Activated naive CD4-positive, alpha-beta T cell treated with anti-CD3 and anti-CD28 coated beads for 36 hours (primary cell): ENCODE measurements at places on chromosomes 3 and 15.
A peak's percentile ranks its signal among the peaks of the same experiment; 100 is the strongest.

DNA sequence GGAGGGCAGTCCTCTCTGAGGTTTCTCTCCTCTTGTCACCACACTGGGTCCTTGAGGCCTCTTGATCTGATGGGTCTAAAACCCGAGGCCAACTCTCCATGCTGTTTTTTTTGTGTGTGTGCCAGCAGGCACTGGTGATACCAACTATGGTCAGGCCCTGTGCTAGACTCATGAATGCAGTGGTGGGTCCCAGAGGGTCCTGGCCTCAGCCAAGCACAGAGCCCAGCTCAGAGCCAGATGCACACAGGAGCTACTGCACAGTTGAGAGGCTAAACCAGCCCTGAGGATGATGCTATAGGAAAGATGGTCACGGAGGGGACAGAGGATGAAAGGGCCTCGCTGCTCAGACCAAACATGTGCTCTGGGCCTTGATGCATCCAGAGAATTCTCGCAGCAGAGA is 33.5 kb downstream of the RAB6B start:
- DNase-seq: no peak

GRCh38 chr3:156898296-156898880 is 72.2 kb downstream of the LEKR1 start:
- no peak for DNase-seq

- peak; percentile 75 for DNase-seq
Observed at GRCh38 chr3:46845860-46846623, 17.2 kb downstream of the MYL3 start.

DNA sequence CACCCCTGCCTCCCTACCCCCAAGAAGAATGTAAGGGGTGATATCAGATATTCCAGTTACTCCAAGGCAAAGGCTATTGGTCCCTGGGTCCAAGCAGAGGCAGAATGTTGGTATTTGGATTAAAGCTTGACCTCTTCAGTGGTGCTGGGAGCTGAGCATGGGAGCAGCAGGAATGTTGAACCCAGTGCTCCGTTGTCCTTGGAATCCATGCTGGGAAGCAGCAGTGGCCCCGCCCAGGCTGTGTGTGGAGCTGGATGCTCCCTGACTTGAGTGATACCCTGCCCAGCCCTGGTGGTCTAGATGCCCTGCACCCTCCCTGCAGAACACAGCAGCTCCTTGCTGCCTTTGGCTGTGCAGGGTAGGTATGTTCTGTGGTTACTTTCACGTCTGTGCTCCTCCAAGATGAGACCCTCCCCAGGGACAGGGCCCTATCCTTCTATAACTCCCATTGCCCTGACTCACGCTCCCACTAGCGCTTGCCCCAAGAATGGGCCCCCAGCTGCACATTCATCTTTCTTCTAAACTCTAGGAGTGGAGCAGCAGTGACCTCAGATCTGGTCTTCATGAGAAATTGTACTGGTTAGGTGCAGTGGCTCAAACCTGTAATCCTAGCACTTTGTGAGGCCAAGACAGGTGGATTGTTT is 35.1 kb downstream of the UMPS start:
- no peak for DNase-seq

DNA sequence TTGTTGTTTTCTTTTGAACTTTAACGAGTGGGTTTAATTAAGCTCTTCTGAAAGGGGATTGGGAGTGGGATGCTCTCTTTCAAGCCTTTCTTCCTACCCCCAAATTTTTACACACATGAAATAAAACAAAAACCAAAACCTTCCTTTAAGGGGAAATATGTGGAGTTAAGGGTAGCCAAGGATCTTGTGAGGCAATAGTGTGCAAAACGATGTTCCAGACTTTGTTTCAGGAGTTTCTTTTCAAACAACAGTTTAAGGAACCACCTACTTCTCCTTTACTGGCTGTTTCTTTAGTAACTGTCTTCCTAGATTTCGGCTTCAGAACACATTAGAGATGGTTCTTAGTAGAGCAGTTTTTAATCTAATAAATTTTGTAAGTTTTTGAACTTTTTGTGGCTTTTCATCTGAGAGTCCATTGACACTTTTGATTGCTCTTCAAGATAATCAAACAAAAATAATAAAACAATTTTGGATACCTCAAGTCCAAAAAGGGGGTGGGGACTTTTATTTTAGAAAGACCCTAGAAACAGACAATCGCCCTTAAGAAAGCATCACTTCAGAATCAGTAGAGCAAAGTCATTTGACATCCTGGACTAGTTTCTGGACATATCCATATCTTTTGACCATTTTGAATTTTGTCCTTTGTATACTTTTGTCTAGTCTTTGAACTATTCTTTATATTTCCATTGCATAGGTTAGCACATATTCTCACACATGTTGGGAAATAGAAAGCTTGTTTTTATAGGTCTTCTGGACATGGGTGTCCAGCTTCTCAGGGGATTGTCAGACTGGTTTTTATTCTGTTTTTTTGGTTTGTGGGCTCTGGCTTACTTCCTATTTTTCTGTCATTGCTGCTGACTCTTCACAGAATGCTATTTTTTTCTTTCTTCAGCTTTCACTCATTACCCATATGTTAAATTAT is 6.0 kb downstream of the DIPK2A start:
- no peak for DNase-seq

DNA sequence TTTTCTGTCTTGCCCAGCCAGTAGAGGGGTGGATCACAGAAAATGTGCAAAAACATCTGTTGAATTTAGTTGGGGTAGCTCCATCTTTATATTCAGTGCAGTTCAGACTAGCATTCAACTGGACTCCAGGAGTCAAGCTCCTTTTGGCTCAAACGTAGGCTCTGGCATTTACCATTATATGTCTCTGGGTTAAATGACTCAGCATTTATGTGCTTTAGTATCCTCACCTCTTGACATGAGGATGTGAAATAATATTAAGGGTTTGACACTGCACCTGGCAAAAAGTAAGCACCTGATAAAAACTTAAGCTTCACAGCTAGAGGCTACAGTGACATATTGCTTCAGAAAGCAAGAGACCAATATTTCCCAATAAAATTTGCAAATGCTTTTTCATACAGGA is 14.8 kb downstream of the PRC1 start:
- no peak for DNase-seq

GRCh38 chr3:15820911-15821310 is 23.1 kb upstream of the ANKRD28 start:
- DNase-seq: no peak

GRCh38 chr3:153567556-153567955 is 405.5 kb downstream of the RAP2B start:
- DNase-seq: no peak

GRCh38 chr15:97688886-97689285 is 271.6 kb upstream of the ARRDC4 start:
- DNase-seq: no peak

DNA sequence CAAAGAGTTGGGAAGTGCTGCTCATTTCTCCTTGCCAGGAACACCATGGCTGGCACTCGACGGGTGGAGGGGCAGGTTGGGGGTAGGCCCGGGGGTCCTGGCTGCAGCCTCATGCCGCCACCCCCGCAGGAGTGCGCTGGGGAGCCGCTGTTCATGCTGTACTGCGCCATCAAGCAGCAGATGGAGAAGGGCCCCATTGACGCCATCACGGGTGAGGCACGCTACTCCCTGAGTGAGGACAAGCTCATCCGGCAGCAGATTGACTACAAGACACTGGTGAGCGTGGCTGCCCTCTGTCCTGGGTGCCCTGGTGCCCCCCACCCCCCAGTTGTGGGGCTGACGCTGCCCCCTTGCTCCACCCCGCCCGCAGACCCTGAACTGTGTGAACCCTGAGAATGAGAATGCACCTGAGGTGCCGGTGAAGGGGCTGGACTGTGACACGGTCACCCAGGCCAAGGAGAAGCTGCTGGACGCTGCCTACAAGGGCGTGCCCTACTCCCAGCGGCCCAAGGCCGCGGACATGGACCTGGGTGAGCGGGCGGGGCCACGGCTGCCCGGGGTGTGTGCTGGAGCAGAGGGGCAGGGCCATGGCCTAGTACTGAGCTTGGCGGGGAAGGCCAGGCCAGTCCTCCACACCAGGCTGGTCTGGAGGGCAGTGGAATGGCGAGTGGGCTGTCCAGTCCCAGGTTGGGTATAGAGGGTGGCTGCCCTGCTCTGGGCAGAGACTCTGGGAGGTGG is 45.1 kb downstream of the PLXNA1 start:
- no peak for DNase-seq

GRCh38 chr3:78562328-78562727 is 1205.5 kb downstream of the ROBO1 start:
- no peak for DNase-seq

DNA sequence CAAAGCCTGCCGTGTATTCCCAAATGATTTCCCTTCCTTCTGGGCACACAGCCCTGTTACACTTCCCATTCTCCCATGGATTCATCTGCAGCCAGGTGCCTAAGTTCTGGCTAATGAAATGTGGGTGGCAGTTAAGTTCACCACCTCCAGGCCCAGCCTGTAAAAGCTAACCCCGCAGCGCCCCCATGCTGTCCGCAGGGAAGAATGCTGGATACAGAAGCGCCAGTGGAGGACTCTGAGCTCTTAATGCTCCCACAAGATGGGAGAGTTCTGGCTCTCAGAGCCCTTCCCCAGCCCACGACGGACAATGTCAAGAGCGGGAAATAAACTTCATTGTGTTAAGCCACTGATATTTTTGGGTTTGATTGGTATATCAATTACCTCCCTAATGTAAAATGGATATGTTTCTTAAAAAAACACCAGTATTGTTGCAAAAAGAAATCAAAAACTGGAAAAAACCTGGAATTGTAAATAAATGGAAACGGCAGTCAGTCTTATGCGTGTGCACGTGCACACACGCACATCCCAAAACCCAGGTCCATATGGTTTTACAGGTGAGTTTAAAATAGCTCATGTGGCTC is 37.7 kb upstream of the FGD5 start:
- DNase-seq: peak; percentile 64

GRCh38 chr3:71453822-71454511 is 129.6 kb downstream of the FOXP1 start:
- DNase-seq: no peak

DNA sequence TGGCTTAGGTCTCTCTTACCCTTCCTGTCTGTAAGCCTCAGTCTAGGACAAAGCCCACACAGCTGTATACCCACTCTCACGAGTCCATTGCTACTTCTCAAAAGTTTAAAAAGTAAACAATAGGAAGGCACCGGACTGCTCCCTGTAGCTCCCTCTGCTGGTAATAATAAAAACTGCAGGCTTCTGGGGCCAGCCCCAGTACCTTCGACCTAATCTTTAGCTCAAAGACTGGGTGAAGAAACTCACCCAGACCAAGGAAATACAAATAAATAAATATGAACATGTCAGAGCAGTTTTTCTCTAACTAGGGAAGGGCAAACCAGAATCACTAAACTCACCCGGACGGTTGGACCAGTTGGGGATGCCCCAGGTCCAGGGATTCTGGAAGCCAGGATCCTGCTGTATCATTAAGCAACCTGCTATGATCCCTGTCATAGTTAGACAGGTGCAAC is 5.0 kb downstream of the FAM219B start:
- DNase-seq: peak; percentile 77

GRCh38 chr15:25772500-25772899 is 90.6 kb downstream of the ATP10A start:
- DNase-seq: no peak

DNA sequence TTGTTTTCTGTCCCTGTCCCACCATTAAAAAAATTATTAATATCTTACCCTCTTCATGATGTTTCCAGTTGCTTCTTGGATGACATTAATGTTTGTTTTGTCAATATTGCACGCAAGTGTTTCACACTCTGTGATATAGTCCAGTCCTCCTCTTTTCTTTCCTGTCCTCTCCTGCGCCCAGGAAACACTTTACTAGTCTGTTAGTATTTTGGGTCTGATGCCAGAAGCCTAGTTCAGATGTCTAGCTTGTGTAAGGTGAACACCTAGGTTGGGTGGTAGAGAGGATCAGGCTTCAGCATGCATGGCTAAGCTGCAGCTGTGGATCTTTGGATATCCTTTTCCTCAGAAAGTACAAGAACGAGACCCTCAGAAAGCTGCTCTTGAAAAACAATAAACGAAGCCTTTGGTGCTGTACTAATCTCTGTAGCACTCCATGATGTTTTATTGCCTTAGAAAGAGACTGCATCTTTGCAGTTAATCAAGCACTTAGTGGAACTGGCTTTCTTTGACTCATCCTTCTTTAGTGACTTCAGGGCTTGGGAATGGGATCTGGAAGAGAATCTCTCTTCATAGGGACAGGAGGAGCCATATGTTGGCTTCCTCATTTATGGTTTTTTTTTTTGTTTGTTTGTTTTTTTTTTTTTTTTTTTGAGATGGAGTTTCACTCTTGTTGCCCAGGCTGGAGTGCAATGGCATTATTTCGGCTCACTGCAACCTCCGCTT is 253.4 kb downstream of the LPP start:
- DNase-seq: no peak

GRCh38 chr3:48367201-48367600 is 4.8 kb upstream of the FBXW12 start:
- no peak for DNase-seq

DNA sequence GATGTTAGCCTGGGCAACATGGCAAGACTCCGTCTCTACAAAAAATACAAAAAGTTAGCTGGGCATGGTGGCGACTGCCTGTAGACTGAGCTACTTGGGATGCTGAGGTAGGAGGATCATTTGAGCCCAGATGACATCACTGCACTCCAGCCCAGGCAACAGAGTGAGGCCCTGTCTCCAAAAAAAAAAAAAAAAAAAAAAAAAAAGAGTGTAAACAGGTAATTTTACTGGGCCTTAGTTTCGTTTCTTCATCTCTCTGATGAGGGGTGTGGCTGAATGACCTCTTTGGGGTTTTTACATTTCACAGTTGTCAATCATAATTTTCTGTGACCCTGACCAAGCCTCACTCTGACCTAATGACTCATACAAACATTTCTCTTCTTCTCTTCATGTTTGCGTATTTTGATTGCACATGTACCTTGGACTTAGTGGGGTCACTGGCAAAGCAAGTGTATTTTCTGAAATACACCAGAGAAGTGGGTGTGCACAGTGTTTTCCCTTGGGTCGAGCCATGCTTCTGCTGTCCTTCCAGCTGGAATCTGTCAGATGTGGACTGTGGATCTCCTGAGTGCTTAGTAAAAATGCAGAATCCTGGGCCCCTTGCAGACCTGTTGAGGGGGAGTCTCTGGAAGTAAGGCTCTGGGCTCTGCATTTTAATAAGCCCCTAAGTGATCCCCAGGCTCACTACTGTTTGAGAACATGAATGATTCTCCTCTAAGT is 140.5 kb downstream of the FNDC3B start:
- DNase-seq: no peak

- no peak for DNase-seq
Observed at GRCh38 chr15:88974392-88974791, 61.2 kb upstream of the MFGE8 start.

GRCh38 chr3:138439646-138440045 is 5.2 kb downstream of the ESYT3 start:
- no peak for DNase-seq

DNA sequence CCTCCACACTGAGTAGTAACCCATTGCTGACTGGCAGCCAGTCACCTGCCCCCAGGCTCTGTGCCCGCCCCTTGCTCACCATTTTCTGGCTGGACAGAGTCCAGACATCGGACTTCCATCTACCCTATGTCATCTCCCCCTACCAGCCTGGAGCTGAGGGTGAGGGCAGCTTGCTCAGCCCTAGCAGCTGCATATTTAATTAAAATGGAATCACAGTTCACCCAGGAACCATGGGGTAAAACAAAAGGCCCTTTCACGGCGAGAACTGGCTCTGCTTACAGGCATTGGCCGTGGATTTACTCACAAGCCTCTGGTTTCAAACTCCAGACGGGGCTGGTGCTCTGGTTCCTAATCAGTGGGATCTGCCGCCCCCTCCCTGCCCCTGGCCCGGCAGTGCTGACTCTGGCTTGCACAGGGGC is 94.9 kb upstream of the ATP2B2 start:
- no peak for DNase-seq

GRCh38 chr3:56800832-56801661 is 702 bp downstream of the ARHGEF3 start:
- DNase-seq: peak; percentile 38
